ENCODE measurements at places on chromosomes 12 and 14.

GRCh38 chr14:55336691-55337090, 65.5 kb downstream of the FBXO34 start:
- no peak for DNase-seq

DNA sequence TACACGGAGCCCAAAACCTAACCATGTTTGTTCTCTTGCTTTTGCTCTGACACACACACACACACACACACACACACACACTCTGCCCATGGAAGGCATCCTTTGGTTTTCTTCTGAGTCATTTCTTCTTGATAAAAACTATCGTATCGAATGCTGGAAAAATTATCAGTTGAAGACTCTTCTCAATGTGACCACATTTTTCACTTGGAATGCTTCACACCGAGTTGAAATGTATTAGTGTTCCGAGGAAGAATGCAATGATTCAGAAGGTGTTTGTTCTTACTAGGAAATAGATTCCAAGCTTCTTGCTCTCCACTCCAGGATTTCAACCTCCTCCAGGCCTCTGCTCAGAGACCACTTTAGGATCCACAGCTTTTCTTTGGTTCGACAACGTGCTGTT, 226.3 kb downstream of the MON2 start:
- DNase-seq: no peak

GRCh38 chr14:72736308-72736707, 157.6 kb downstream of the DPF3 start:
- no peak for DNase-seq

GRCh38 chr14:102323102-102323501, 3.6 kb downstream of the ZNF839 start:
- DNase-seq: no peak

DNA sequence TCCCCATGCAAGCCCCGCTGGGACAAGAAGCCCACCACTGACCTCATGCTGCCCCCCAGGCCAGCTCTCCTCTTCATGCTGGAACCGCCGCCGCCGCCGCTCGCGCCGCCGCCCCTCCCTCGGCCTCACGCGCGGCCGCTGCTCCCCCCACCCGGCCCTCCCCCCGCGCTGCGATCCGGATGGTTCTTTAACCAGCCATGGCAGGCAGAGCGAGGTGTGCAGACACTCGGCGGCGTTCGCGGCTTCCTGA, at the start of gene DCAF5:
Gene DCAF5, minus strand, starts transcription at position 218 of the 250 bp plus-strand sequence. Its CDS starts 141 bp downstream, at position 77.
- no peak for DNase-seq

DNA sequence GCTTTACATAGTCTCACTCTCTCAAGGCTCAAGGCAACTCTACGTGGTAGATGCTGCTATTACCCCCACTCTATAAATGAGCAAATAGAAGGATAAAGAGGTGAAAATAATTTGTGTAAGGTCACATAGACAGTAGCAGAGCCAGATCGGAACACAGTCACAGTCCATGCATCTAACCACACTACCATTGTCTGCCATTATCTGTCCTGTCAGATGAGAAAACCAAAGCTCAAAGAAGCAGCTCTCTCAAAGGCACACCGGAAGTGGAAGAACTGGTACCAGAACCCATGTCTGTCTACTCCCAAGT, 134.4 kb upstream of the NUDT4 start:
- DNase-seq: no peak

GRCh38 chr12:98379106-98379505, 136.3 kb upstream of the TMPO start:
- DNase-seq: no peak

DNA sequence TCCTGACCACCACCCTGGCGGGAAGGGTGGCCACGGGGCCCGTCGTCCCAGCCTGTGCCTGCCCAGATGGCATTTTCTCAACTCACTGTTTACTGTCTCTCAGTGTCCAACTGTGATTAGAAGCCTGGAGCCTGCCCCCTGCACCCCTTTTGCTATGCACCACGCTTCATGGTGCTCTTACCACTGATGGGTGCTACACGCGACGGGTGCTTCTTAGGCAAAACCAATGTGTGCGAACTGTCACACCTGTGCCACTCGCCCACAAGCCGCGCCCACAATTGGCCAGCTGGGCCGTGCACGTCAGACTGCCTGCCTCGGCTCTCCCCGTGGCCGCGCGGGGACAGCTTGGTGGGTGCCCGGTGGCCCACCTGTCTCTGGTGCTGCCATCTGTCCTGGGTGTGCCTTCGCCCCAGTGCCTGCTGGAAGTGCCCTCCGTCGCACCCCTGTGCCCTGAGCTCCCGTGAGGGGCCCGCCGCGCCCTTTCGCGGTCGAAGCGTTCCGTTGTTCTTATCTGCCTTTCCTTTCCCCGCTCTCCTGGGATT, 15.1 kb upstream of the AMN start:
- no peak for DNase-seq

DNA sequence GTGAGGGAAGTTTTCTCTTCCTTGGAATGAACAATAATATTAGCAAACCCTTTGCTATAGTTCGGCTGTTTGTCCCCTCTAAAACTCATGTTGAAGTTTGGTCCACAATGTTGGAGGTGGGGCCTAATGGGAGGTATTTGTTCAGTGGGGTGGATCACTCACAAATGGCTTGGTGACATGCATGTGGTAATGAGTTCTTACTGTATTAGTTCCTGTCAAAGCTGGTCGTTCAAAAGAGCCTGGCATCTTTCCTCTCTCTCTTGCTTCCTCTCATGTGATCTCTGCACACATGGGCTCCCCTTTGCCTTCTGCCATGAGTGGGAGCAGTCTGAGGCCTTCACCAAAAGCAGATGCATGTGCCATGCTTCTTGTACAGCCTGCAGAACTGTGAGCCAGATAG, 13.1 kb upstream of the PPP4R4 start:
- DNase-seq: no peak

GRCh38 chr12:3897371-3897971, 24.3 kb upstream of the PARP11 start:
- DNase-seq: no peak

GRCh38 chr12:5789469-5789968, 155.5 kb downstream of the ANO2 start:
- no peak for DNase-seq

DNA sequence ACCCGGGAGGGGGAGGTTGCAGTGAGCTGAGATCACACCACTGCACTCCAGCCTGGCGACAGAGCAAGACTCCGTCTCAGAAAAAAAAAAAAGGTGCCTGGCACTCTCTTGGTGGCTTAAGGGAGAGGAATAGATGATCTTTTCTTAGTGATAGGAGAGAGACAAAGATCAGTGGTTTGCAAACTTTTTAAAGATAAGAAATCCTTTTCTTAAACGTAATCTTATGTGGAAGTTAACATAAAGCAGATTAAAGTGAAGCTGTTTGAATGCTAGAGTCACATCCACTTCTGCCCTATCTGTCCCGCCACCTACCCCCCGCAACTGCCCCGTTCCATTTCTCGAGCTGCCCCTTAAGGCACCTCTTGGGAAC, 6.3 kb upstream of the NINJ2 start:
- no peak for DNase-seq

- peak; percentile 81 for DNase-seq
These were observed 9.2 kb downstream of the DGKA start for GRCh38 chr12:55940065-55940732.

DNA sequence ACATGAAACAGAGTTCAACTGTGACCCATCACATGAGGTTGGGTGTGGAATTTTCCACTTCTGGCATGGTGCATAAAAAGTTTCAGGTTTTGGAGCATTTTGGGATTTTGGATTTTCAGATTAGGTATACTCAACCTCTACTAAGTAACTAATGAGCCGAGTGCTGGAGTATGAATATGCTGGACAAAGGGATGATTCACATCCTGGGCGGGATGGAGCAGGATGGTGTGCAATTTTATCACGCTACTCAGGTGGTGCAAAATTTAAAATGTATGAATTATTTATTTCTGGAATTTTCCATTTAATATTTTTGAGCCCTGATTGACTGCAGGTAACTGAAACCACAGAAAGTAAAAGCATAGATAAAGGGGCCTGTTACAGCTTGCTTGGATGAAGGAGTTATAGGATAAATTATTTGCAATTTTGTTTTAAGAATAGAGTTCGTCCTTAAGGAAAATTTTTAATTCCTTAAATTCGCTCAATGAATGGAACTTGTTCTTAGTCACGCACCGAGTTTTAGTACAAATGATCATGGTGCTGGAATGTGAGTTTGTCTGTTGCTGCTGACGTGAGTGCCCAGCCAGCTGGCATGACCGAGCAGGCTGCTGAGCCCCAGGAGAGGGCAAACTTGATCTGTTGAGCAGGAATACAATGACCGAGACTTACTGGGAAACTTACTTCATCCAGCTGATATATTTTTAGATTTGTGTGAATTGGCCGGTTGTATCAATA, 176.3 kb downstream of the ESR2 start:
- DNase-seq: peak; percentile 43

- DNase-seq: no peak
These were observed 113.3 kb downstream of the NOVA1 start for GRCh38 chr14:26484562-26484961.

GRCh38 chr12:53579545-53579955, 46.6 kb downstream of the ATF7 start:
- DNase-seq: no peak

- DNase-seq: no peak
These were observed 52.8 kb downstream of the IGF1 start for GRCh38 chr12:102427543-102427941.

- DNase-seq: no peak
These were observed 29.6 kb downstream of the PMCH start for GRCh38 chr12:102167821-102168604.

GRCh38 chr14:62667421-62667914, 377.8 kb downstream of the KCNH5 start:
- no peak for DNase-seq

DNA sequence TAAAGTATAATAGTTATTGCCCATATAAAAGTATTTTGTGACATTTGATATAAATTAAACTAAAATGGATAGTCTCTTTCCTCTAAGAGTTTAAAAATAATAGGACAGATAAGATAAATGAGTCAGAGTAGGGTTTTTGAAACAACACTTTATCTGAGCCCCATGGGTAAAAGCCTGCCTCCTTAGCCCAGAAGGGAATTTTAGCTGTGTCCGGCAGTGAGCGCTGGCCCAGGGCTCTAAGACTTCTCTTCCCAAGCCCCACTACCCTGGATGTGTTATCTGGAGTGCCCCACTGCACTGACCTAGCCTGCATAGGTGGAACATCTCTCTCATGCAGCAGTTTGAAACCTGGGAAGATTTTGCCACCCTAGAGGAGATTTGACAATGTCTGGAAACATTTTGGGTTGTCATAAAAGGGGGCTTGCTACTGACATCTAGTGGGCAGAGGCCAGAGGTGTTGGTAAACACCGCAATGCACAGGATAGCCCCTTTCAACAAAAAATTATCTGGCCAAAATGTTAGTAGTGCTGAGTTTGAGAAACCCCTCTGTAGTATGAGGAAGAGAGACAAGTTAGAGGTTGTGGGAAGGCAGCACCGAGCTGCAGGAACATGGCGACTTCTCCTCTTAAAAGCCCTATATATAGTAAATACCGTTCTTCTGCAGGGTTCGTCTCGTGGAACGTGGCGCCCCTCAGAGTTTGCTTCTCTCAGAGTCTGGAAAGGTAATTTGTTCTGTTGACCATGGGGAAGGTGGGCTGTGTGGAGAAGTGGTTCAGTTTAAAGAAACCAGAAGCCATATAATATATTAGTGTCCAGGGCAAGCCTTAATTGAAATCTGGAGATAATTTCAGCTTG, 29.3 kb upstream of the ATF1 start:
- peak; percentile 39 for DNase-seq

- no peak for DNase-seq
These were observed 42.9 kb downstream of the FERMT2 start for GRCh38 chr14:52907949-52908348.

DNA sequence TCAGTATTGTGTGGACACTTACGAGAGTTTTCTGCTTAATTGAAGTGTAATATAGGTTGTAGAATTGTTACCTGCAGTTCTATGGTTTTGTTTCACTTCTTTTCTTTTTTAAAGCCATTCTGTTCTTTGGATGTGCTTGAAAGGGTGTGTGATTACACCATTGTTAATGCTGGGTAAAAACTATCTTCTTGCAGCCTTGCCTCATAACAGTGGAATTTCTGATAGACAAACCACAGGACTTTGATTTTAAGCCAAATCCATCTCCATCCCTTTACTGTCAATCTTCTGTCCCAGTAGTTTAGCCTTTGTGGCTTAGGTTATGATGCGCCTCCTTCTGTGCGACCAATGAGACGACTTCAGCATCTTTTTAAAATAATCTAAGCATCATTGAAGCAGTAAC, 182.3 kb downstream of the PELI2 start:
- peak; percentile 27 for DNase-seq

DNA sequence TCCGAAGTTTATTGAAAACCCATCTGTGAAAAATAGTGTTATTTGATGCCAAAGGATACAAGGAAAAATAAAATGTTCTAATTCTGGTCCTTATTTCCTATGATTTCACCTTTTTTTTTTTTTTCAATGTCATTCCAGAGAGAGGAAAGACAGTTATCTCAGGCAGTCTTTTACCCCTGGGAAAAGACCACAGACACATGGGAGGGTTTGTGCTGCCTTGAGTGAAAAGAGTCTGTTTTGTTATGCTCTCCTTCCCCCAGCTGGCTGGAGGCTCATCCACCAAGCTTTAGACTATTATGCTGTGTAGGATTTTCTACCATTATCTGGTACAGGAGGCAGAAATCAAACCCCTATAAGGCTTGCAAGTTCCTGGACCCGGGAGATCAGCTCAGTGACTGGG, 151.8 kb downstream of the CRADD start:
- no peak for DNase-seq

GRCh38 chr12:82698708-82699564, 12.2 kb downstream of the TMTC2 start:
- no peak for DNase-seq

DNA sequence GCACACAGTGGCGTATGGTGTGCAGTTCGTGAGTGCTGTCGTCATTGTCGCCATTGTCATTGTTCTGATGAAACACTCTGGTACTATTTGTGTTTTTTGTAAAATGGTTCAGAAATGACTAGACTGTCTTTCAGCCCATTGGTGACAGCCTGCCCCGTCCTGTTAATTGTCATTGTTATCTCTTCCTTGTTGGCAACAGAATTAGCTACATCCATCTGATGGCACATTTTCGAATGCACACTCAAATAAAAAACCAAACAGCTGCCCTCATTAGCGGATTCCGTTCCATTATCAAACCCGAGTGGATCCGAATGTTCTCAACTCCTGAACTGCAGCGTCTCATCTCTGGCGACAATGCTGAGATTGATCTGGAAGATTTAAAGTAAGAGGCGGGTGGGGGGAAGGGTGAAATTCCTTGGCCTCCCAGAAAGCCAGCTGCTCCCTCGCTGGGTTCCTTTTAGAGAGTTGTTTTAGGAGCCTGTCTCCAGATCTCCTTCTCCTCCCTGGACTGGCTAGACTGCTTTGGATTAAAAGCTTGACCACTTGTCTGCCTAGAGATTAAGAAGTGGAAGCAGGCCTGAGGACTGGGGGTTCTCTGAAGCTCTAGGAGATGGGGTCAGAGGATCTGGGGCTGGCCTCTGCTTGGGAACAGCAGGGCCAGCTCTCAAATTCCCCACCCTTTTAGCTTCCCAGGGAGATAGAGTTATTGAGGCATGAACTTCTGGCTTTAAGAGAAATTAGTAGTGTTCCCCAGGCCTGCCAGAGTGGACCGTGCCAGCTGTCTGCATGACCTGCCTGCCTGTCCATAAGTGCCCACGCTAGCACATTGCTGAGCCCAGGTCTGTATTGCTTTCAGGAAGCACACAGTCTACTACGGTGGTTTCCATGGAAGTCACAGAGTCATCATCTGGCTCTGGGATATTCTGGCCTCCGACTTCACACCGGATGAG, 43.3 kb downstream of the MMAB start:
- no peak for DNase-seq
